ENCODE measurements at places on chromosomes 2 and 18.
A peak's percentile ranks its signal among the peaks of the same experiment; 100 is the strongest.

DNA sequence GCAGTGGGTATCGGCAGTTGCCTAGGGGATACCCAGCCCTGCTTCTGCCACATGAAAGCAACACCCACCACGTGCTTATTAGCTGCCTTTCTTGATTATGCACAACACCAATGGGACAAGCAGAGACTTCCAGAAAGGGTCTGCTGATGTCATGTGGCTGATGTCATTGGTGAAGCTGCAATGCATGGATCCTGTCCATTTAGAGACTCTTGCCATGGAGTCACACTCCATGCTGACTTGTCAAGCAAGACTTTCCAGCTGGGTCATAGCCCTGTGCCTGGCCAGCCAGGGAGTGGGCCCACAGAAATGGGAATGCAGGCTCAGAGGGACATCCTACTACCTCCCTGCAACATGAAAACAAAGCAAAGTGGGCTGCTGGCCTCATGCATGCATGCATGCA is 81.8 kb downstream of the VAPA start:
- no peak for DNase-seq

GRCh38 chr2:48272199-48272598 is 257.8 kb upstream of the STON1 start:
- DNase-seq: no peak

DNA sequence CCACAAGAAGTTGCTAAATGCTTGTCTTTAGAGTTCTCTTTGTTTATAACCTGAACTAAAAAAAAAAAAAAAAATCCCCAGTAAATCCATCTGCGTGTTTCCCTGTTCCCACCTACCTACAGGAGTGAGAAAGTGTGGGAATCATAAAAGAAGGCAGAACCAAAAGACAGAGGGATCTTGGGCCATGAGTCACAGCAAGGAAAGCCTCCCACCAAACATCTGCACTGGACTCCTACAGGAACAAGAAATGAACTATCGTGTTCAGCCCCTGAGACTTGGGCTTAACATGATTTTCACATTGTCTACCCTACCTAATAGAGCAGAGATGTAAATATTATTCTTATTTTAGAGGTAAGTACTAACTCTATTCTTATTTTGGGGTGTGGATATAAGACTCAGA is 1761.2 kb upstream of the CELF4 start:
- no peak for DNase-seq

- DNase-seq: no peak
Measured at GRCh38 chr18:59616501-59616900, 80.7 kb downstream of the CCBE1 start.

- no peak for DNase-seq
Measured at GRCh38 chr18:10067670-10068659, 154.1 kb downstream of the VAPA start.

GRCh38 chr2:162677476-162677875 is 161.1 kb downstream of the KCNH7 start:
- no peak for DNase-seq

DNA sequence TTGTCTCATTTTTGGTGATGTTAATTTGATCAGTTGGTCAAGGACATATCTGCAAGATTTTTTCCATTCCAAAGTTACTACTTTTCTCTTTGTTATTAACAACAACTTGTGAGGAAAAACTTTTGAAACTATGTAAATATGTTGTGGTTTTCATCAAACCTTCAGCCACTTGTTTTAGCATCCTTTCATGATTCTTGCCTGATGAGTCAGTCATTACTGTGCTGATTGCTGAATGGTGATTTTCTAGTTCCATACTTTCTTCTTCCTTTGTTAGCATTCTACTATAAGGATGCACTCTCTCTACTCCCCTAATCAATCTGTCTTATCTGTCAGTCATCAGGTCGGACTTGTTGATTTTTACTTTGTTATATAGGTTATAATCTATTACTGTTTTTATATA is 10.9 kb downstream of the TMEM87B start:
- no peak for DNase-seq

DNA sequence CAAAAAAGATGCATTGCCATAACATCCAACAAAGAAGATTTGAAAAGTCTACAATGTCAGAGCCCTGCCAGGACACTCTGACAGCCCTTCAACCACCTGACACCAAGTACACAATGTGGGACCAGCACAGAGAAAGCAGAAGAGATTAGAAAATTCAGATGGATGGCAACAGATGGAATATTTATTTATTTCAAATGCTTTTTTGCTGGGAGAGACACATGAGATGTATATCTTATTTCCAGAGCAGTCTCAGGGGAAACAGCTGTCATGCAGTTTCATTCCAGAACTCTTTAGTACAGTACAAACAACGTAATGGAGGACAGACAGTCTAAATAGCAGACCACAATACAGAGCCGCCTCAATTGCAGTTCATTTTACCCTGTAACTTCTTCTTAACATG is 110.1 kb downstream of the MAIP1 start:
- DNase-seq: no peak

DNA sequence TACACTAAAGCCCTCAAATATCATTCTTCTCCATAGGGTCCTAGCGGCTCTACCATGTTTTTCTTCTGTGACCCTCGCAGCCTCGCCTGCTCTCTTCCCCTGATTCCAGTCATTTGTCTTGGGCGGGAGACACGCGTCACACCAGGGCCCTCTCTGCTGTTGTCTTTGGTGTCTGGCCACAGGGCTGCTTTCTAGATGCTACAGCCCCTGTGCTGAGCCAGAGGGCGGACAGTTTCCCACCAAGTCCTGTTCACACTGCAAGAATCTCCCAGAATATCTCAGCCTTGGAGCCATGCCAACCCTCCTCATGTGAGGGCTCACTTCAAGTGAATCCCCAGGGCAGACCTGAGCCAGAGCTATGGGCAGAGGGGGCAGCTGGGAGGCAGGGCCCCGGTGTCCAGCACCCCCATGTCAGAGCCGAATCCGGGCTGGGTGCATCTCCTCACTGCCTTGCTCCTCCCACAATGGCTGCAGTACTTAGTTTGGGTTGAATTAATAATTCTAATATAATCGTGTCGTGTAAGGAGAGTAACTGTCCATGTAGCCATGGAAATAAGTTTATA is 42.1 kb downstream of the DIPK1C start:
- no peak for DNase-seq

DNA sequence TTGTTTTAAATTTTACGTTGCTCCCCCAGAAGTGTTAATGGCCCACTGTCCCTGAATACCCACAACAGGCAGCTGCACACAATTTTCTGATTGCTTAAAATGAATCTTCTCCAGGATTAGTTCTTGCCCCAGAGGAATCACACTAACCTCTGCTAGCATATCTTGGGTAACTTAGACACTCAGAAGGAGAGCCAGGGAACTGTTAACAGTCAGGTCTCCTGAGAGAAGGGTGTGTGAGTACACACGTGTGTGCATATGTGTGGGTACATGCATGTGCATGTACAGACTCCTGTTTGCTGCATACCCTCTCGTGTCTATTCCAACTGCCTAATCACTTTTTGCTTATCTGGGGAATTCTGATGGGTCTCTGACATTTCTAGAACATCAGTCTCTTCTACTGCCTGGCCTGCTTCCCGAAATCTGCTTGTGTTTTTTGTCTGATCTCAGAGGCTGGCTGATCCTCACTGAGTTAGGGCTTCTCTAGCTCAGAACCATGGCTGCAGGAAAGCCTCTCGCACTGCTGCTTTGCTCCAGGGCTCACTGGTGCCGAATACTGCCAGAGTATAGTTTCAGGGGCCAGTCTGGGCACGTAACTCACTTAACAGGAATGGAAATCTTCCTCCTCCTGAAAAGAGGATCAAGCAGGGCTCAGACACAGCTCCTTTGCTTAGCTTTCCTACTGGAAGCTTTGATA is 62.8 kb downstream of the PRELID3A start:
- no peak for DNase-seq

DNA sequence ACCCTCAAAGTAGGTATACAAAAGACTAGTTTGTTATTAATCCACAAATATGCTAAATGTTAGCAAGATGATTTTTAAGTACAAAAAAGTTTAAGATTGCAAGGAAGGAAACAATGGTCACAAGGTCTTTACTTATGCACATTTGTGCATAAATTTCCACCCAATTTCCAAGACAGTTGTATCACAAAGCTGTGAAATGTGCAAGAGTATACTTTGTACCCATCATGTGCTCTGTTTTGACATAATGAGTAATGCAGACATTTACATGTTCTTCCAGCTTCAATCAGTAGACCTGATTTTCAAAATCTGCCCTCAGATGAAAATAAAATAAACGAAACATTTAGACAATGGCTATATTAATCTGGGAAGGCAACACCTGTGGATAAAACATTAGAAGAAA is 27.0 kb downstream of the SLC5A7 start:
- DNase-seq: no peak

GRCh38 chr18:39945076-39945475 is 2010.0 kb upstream of the PIK3C3 start:
- DNase-seq: no peak

GRCh38 chr2:218396688-218397462 is 2.8 kb upstream of the CTDSP1 start:
- DNase-seq: peak; percentile 42

DNA sequence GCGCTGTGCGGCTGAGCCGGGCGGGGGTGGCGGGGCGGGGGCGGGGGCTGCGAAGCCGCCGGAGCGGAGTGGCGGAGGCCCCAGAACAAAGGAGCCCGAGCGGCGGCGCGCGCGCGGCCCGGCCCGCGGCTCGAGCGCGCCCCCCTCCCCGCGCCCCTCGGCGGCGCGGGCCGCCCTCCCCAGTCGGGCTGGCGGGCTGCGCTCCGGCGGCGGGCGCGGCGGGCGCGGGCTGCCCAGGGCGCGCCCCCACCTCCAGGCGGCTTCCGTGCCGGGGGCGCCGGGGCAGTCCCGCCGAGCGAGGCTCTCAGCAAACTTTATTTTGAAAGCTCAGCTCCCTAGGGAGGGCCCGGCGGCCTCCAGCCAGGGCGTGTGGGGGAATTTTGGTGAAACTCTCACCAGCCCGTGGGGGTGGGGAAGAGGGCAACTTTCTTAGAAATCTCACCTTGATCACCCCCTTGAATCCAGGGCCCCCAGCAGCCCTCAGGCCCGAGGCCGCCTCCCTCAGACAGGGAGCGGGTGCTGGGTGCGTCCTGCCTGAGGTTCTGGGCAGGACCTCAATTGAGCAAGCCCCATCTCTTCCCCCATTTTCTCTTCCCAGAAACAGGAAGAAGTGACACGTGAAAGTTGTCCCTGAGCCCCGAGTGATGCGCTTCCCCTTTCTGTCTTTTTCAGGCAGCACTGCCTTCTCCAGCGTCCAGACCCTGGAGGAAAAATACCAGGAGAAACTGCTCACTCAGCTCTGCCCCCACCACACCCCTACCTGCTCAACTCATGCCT is 786 bp downstream of the TET3 start:
- peak; percentile 38 for DNase-seq

GRCh38 chr2:45699032-45699658 is 47.7 kb downstream of the PRKCE start:
- no peak for DNase-seq

DNA sequence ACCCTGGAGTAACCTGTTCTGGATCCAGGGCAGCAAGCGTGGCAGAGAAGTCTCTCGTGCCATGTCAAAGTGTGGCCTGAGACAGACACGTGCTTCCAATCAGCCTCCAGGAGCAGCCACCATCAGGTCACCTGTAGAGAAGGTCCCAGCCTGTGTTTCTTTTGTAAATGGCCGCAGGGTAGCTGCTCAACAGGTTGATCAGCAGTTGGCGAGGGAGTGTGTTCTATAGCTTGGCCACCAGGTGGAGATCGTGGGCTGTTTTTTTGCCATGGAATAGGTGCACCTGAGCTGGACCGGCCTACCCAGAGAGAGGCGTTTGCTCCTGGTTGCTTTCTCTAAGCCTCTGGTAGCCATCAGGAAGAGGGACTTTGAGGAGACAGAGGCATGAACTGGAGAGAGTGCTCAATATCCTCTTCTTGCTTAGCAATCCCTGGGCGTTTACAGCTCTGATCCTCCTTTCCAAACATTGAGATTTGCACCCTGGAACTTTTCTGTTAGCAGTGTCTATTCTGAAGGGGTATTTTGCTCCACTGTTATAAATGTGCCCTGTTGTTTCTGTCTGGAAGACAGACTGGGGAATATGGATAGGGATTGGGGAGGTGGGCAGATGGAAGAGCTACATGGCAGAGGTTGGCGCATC is 34.2 kb upstream of the EN1 start:
- DNase-seq: peak; percentile 38

GRCh38 chr18:13229001-13229671 is 10.6 kb downstream of the LDLRAD4 start:
- no peak for DNase-seq

DNA sequence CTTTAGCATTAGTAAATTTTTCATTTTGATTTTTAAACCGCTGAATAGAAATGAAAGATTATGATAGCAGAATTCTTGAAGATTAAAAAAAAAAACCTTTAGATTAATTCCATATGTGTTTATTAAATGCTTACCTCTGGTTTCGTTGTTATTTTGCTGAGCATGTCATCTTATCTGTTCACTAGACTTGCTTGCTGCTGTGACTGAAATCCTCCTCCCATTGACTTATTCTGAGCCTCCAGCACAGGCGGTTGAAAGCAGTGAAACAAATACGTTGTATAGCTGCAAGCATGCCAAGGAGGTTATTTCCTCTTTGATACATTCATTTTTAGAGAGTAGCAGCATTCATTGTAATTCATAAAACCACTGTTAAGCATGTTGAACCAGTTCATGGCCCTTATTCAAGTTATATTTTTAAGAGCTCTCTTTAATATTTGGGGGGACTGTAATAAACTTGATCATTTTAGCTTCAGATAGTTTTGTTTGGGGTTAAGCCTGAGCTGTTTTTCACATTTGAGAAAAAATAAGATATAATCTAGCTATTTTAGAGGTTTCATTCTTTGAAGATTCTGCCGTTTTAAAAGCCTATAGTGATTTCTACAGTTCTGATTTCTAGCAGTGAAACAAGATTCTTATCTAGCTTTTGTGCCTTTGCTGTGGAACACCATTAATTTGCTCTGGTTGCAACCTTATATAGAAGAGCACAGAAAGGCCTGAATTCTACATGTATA is at the start of gene HTR2B:
TSS of gene HTR2B (minus strand) at position 205 of the 731 bp plus-strand sequence. CDS start 1,278 bp downstream, outside the sequence.
- DNase-seq: no peak

DNA sequence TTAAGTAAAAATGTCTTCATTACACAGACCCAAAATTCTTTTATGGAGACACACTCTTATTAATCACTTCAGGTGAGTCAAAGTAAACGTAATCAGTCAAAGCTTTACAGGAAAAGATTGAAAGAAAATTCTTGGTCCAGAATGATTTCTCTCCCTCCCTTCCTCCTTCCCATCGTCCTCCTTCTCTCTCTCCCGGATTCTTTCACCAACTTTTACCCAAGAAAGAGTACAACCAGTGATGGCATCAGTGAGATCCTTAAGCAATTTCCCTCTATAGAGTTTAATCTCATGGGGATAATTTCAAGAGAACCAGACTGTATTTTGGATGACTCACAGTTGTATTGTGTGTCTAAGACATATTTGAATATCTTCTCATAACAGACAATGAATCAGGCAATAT is 258.1 kb downstream of the ALK start:
- DNase-seq: no peak
